ENCODE measurements at places on chromosomes 7 and 10.

DNA sequence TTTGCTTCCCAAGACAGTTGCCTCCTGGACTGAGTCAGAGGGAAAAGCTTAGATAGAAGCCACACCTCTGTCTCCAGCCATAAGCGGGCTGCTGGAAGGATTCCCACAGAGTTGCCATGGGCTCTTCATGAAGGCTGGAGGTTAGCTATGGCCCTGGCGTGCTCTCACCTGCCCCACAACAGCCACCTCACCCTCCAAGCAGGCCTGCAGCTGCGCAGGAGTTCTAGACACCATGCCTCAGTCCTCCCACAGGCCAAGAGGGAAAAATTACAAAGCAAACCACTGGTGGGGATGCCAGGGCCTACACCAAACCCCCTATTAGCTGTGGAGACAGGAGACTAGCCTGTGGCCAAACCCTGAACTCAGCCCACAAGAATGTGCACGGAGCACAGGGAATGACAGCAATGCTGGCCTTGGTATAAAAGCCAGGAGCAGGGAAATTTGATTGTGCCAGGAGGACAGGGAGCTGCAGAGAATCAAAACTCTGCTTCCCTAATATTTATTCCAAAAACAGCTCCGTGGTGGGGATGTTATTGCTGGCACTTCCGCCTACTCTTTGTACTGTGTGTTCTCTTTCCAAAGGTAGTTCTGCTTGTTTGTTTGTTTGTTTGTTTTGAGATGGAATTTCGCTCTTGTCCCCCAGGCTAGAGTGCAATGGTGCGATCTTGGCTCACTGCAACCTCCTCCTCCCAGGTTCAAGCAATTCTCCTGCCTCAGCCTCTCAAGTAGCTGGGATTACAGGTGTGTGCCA lies 60.3 kb upstream of the STK17A start:
- DNase-seq, result no peak

DNA sequence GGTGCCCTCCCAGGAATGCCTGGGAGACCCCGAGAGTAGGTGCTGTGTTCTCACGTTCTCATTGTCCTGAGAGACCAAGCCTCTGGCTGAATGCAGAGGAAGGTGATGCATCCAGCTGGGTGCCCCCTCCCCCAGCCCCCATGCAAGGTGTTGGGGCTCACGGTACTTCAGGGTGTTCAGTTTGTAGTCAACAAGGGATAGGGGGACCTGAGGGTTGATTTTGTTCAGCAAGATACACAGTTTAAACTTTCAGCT lies 60.4 kb upstream of the DUSP5 start:
- no peak for DNase-seq

DNA sequence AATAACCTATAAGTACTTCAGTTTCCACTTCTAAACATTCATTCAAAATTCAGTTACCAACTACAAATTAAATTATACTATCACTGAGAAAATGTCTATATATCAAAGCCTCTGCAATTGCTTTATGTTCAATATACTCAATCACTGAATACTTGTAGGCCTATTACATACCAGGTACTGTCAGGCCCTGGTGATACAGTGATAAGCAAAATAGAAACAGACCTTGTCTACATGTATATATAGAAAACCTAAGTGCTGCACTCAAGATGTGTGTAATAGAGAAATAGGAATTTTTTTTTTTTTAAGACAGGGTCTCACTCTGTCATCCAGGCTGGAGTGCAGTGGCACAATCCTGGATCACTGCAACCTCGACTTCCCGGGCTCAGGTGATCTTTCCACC lies 53.7 kb upstream of the PHF14 start:
- DNase-seq, result no peak

GRCh38 chr7:99141334-99141733 lies 2.6 kb downstream of the SMURF1 start:
- no peak for DNase-seq
